ENCODE measurements at places on chromosomes 7 and 10.

GRCh38 chr10:48369501-48369900 is 63.0 kb downstream of the MAPK8 start:
- DNase-seq: no peak

GRCh38 chr7:33872870-33873269 is 32.5 kb upstream of the BMPER start:
- no peak for DNase-seq

DNA sequence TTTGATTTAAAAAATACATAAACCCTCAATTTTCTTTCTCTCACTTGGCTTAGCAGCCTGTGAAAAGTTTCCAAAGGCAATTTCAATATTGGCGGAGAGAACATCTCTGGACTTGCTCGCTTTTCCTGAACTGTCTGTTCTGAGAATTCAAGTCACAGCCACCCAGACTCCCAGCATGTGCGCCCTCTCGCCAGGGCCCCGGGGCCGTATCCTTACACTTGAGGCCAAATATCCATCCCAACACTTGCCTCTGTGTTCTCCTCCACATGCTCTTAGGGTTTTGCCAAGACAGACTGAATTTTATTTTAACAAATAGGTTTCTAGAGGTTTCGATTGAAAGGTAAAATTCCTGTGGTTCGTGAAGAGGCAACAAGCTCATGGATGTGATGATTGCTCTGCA is 111.5 kb upstream of the GPR26 start:
- no peak for DNase-seq

DNA sequence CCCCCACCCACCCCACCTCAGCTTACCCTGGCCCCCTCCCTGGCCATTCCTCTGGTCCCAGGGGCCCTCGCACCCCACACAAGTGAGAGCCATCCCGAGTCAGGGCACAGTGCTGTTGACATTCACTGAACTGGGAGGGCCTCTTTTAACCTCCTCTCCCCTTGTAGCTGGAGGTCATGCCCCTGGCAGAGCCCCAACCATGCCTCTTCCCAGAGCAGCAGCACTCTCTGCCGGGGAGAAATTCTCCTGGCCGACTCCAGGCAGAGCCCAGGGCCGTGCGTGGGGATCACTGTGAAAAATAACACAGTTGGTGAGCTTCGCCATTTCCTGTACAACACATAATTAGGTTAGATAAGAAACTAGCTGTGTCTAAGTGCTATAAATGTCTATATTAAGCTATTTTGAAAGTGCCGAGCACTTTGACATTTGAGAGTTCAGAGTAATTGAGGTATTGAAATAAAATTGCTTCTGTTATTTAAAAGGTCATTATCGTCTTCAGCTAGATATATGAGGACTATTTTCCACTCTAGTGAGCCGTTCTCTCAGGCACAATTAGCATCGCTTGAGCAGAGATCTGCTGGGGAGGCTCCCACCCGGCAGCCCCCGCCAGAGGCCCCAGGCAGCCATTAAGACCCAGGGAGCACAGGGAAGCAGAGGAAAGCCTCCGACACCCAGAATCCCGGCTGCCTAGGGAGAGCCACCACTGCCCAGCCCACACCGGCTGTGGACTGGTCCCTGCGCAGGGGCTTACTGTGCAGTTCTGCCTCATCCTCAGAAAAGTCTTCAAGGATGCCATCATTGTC is 62.4 kb upstream of the LRRC18 start:
- no peak for DNase-seq

- DNase-seq: no peak
These were observed 1.3 kb upstream of the PLAU start for GRCh38 chr10:73909540-73910115.

- DNase-seq: no peak
These were observed 38.6 kb downstream of the RSBN1L start for GRCh38 chr7:77734659-77735421.

DNA sequence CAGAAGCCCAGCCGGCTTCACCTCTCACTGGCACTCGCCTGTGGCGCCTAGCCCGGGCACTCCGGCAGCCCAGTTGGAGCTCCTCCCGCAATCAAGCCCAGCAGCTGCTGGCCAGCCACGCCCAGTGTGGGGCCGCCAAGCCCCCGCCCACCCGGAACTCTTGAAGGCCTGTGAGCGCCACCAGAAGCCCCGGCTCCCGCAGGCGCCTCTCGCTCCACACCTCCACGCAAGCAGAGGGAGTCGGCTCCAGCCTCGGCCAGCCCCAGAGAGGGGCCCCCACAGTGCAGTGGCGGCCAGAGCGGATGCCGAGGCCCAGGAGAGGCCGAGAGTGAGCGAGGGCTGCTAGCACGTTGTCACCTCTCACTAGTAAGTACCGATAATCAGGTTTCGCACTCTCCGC is 240.7 kb downstream of the TFEC start:
- DNase-seq: no peak

GRCh38 chr10:133081636-133082035 is 6.1 kb upstream of the ADGRA1 start:
- no peak for DNase-seq

- DNase-seq: no peak
These were observed 170.2 kb upstream of the PITRM1 start for GRCh38 chr10:3342771-3343170.

DNA sequence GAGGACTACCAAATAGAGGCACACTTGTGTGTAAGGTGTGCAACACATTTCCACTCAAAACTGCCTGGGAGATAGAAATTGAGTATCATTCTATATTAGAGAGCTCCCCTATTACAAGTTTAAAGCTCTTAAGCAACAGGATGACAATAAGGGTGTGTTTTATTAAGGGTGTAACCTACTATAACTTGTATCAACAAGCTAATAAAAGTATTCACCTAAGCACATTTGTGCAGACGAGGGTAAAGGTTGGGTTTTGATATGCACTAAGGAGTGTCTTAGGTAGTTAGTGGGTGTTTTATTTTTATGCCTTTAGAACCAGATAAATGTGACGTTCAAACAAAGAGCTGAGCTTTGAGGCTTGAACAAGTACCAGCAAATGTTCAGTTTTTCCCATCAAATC is 2.8 kb upstream of the FAM53B start:
- no peak for DNase-seq

GRCh38 chr7:43758822-43759683 is 573 bp downstream of the BLVRA start:
- DNase-seq: no peak

DNA sequence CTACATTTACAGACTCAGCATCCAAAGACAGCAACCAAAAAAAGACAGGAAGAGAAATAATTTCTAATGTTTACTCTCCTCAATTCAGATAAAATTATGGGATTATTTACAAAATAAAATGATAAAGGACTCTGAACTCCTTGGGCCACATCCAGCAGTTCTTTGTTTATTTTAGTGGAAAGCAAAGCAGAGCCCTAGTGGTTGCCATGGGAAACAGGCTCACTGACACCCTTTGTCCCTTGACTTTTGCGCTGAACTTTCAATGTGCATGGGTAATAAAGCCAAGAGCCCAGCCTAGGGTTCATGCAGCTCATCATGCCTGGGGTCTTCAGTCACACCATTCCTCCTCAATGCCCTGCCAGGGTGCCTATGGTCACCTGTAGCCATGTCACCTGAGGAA is 442.6 kb upstream of the IGFBP3 start:
- no peak for DNase-seq

GRCh38 chr7:79855172-79855571 is 279.5 kb upstream of the GNAI1 start:
- no peak for DNase-seq

- no peak for DNase-seq
These were observed 275.1 kb upstream of the NRP1 start for GRCh38 chr10:33609546-33609945.

DNA sequence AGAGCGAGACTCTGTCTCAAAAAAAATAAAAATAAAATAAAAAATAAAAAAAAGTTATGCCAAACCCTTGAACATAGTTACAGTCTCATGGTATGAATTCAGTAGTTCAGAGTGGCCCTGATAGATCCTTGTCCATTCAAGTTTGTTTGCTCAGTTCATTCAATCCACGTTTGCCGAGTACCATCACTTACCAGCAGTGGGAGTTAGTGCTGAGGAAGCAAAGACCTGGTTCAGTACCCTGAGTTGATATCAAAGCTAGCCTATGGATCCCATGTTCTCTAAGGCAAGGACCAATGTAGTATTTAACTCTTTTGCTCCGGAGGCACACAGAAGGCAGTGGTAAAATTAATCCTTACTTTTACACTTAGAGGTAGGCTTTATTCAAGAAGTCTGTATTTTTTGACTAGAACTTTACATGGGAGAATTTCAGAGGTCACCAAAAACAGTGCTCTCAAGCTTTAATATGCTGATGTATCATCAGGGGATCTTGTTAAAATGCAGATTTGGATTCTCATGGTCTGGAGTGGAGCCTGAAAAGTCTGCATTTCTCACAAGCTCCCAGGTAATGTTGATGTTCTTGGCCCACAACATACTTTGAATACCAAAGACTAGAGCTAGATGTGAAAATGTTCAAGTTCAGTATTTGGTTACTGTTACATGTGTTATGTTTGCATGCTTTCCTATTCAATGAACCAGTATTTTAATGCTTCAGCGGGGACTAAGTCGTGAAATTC is 38.1 kb upstream of the HBP1 start:
- DNase-seq: no peak

DNA sequence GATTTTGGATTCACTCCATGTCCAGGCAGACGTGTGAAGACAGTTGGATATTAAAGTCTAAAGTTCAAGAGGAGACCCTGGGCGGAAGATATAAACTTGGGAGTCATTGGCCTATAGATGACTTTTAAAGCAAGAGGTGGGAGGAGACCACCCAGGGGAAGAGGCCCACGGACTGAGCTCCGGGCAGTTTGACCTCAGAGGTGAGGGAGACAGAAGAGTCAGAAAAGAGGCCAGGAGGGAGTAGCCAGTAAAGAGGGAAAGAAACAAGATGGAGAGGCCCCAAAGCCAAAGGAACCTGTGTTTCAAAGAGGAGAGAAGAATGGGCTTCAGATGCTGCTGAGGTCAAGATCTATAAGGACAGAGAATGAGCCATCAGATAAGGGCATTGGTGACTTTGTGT is 11.4 kb downstream of the CARD11 start:
- no peak for DNase-seq

GRCh38 chr10:4545062-4545461 is 280.9 kb upstream of the AKR1E2 start:
- no peak for DNase-seq

GRCh38 chr10:28713626-28714352 is 36.5 kb downstream of the BAMBI start:
- no peak for DNase-seq

GRCh38 chr7:74479961-74480829 is 26.5 kb downstream of the GTF2IRD1 start:
- no peak for DNase-seq

DNA sequence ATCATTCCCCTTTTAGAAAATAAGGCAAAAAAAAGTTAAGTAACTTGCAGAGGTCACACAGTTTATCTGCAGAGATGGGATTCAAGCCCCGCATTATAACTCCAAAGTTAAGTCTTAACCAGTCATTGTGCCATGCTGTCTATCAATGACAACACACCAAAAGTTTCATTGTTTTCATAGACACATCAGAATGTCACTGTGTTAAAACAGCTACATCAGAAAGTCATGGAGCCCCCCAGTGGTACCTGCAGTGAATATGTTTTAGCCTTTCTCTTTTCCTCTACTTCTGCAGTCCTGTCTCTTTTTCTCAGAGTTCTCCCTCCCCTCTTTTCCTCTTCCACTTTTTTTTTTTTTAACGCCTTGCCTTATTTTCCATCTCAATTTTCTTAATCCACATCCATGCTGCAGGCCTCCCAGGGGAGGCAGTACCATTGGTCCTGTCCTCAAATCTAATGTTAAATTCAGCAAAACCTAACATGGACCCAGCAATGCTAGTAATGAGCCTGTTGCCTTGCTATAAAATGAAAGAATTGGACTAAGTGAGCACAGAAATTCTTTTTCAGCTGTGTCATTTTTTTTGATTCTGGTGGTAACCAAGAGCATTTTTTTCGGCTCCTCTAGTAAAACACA is 3.8 kb upstream of the NRCAM start:
- no peak for DNase-seq

DNA sequence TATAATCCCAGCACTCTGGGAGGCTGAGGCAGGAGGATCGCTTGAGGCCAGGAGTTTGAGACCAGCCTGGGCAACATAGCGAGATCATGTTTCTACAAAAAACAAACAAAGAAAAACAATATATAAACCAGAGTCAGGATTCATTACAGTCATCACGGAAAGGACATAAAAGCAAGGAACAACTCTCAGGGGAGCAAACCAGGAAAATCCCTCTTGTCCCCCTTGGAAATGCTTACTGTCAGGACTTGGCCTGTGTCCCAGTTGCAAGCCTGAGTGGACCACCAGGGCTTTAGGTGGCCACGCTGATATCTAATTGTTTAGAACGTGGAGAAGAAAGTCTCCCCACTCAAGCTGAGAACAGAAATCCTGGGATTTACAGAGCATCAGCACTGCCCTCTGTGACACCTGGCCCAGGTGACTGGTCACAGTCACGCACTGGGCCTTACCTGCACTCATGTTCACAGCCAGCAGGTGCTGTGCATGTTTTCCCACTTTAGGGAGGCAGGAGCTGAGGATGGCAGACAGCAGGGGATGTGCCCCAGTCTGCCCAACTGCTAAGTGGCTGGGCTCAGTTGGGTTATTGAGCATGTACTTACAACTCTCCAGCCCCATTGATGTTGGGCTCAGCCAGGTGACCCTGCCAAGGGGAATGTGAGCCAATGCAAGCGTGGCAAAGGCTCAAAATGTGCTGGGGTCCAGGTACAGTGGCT is 60.9 kb downstream of the TMEM130 start:
- no peak for DNase-seq

DNA sequence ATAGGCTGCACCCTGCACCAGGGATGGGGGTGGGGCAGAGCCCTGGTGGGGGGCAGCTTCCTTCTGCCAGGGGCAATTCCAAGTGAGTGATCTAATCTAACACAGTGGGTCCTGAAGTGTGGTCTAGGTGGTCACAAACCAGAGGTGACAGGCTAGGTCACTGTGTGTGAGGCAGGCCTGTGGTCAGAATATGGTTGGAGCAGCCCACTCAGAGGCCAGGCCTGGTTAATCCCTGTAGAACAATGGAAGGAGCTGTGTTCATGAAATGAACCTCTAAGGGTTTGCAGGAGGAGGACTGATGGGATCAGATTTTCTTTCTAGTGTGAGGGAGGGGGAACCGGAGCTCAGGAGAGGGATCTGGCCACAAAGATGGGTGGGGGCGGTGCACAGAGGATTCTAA is 10.0 kb upstream of the TSPAN14 start:
- DNase-seq: no peak
